ENCODE measurements at places on chromosomes 5 and 9.

DNA sequence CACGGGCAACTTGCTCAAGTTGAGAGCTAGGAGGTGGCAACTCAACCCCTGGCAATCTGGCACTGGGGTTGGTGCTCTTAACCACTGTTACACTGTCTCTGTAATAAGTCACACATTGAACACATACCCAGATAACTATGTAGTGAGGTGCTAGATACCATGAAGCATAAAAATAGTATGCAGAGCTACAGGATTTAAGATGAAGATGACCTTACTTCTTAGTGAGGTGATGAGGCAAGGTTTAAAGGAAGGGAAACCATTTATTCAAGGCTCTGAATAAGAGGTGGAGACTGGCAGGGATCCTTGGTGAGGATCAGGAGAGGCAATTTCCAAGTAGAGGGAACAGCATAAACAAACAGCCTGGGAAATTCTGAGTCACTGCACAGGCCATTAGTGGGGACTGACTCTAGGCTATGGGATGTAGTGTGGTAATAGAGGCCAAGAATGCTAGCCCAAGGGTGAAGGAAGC is 67.6 kb upstream of the NR3C1 start:
- DNase-seq, result no peak

DNA sequence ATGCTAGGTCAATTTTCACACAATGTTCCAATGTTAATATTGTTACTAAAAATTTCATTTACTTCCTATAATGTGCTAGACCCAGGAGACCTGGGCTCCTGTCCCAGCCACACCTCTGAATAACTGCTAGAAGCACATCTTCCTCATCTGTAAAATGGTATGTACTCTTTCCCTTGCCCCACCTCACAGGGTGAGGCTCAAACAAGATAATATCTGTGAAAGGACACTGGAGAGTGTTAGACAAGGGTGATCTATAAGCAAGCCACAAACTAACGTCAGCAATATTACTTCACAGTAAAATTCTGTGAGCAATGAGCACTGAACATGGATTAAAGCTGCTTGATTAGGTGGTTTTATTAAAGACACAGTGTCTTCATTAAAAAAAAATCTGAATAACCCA is 186.4 kb downstream of the EPB41L4A start:
- peak; percentile 21 for DNase-seq

DNA sequence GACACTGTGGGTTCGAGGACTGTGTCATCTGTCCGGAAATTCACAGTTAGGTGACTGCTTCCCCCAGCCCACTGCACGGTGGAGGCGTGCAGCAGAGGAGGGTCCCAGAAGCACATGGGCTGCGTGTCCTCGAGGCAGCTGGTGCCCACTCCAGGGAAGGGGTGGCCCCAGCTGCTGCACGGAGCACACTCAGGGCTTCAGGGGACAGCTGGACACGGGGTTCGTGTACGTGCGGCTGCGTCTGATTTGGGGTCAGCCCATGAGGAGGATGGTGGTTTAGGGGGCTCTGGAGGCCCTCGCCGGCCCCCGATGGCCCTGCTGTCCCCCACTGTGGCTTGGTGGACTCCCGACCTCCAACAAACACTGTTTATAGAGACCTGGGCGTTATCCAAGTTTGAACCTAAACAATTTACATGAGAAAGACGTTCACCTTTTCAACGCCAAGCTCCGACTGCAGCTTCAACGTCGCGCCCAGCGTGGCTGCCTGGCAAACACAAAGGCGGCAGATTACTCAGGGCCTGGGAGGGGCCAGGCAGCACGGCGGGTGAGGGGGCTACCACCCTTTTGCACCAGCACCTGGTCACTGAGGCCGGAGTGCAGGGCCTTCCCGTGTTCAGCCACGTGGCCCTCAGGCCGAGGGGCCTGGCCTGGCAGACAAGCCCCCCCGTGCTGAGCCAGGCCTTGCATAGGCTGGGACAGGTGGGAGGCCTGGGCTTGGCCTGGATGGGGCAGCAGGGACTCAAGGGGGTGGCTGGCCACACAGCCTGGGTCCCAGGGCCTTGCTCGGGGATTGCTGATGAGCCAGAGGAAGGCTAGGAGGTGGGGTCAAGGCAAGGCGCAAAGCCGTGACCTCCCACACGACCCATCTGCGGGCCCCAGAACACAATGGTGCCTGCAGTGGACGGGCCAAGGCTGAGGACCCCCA is 55.2 kb downstream of the EXD3 start:
- DNase-seq, result no peak

GRCh38 chr5:81848362-81848880 is 97.5 kb upstream of the SSBP2 start:
- no peak for DNase-seq

DNA sequence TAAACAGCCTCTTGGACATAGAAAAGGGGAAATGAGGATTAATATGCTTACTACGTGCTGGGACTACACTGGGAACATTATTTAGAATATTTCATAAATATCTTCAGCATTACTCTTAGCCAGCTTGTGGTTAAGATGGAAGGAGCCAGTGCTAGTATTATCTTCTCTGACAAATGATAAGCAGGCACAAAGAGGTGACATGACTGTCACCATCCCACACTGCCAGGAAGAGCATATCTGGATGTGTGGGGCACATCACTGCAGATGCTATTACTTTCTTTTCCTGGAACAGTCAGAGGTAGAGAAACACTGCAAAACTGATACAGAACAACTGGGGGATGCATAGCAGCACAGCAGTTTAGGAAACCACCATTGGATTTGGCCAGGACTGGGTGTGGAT is 281.0 kb upstream of the TNC start:
- no peak for DNase-seq

DNA sequence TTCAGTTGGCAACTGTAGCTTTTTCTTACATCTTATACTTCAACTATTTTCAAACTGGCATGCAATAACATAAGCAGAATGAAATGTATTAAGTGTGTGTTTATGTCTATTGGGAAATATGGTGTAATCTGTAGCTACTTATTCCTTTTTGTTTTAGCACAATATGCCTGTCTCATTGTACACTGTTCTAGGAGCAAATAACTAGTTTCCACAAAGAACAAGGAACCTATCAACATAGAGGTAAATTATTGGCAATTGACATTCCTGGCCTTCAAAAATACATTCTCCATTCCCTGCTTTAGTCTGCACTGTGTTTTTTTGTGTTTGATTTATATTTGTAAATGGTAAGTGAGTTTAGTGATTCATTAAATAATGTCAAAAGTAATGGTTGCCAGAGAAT is 75.7 kb downstream of the FBXL7 start:
- no peak for DNase-seq

Data from erythroblast (primary cell).